ENCODE measurements at places on chromosomes 2 and 18. TPM values are rescaled to one million over a fixed set of nuclear protein-coding genes. Genes with fewer than 3 reads are reported as not detected.

DNA sequence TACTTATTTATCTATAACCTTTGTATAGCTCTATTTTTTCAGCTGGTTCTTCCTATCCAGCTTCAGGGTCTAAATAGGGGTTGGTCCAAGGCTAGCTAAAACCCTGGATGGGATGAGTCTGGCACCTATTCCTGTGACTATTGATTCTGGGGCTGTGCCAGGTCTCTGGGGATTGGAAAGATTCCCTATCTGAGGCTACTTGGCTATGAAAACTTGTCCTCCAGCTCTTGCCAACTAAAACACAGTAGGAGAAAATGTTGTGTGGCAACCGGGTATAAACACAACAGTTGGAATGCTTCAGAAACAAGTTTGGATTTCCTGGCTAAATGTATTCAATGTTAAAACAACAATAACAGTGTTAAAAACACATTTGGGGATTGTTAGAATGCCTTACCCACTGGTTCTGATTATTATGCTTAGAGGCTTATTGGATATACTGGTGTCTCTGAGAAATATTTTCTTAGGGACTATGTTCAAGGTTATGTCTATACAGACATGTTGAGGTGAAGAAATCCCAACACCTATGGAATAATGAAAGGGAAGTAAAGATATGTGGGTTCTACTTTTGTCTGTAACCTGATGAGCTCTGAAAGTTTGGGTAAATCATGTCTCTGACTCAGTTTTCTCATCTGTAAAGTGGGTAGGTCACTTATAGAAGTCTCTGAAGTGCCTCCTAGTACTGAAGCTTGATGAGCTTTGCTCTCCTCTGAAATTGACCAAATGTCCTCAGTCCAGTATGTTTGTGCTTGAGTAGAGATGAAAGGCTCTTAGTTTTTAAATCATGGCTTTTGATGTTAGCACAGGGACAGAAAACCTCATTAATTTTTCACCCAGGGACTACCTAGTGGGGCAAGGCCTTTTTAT is 460.7 kb downstream of the MTX2 start:
- DNase-seq = peak; percentile 20

GRCh38 chr2:223853425-223853837 is 16.0 kb upstream of the AP1S3 start:
- no peak for DNase-seq

DNA sequence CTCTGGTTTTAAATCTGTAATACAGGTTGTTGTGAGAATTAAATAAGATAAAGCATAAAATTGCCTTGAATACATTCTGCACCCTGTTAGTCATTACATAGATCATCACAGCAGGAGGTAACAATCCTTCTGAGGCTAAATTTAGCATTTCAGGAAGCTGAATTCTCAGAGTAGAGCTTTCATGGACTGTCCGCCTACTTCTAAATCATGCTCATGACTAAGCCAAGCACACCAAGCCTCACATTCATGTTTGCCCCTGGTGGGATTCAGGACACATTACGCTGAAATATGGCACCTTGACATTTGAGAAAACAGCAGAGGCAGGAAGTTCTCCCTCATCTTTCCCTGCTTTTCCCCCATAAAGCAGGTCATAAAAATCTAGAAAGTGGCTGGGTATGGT is 16.6 kb upstream of the PIK3C3 start:
- DNase-seq = no peak

- no peak for DNase-seq
Measured at GRCh38 chr18:11850821-11851145, 430 bp upstream of the CHMP1B start.

- no peak for DNase-seq
Measured at GRCh38 chr2:137776697-137777096, 187.6 kb upstream of the HNMT start.

DNA sequence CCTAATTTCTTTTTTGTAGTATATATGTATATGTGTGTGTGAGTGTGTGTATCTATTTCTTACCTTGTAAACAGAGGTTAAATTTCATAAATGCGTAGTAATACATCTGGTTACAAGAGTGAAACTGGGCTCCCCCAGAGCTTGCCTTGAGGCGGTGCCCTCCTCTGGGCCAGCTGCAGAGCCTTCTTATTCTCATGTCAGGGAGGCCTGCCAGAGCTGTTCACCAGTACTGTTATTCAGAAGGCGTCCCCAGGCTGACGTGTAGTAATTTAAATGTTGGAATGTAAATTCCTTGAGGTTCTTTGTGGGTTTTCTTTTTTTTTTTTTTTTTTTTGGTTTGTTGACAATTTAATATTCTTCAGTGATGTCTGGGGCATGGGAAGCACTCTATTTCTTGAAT is 11.2 kb downstream of the COPS8 start:
- DNase-seq = no peak

Gene ACTR3
- 252 TPM for total RNA-seq

Gene MPP4
- total RNA-seq = 24.4 TPM

Gene NTSR2
- not detected for total RNA-seq

Data from glomerular endothelial cell (primary cell).